Stimulated activated CD8-positive, alpha-beta memory T cell treated with anti-CD3 and anti-CD28 coated beads, Interleukin-4, amount 100 ng/mL, for 1 hour (primary cell): ENCODE measurements at places on chromosomes 6 and 20.

- DNase-seq: no peak
These were observed 5.9 kb downstream of the HSPA12B start for GRCh38 chr20:3738111-3739053.

DNA sequence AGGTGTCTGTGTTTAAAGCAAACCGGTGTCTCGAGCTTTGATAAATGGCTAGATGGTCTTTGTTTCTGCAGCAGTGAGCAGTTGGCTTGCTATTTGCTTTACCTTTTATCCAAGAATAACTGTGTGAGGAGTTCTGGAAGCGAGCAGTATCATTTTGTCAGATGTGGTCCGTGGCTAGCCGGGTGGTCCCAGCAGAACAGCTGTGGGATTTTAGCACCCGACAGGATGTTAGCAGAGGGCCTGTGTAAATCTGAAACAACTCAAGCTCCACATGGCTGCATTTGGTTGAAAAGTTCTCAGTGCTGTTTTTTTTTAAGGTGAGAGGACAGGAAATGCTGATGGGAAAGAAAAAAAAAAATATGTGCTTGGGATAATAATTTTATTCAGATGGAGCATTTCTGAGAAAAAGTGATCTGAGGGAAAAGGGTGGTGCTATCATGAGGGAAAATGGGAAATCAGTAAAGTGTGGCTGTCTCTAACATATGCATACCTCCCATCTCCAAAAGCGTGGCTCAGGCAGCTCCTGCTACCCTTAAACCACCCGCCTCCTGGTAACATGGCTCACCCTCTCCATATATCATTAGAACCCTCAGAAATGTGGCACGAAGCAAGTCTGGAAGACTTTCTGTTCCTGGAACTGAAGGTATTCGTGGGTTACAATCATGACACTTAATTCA lies 215.4 kb downstream of the TSHZ2 start:
- DNase-seq: no peak

DNA sequence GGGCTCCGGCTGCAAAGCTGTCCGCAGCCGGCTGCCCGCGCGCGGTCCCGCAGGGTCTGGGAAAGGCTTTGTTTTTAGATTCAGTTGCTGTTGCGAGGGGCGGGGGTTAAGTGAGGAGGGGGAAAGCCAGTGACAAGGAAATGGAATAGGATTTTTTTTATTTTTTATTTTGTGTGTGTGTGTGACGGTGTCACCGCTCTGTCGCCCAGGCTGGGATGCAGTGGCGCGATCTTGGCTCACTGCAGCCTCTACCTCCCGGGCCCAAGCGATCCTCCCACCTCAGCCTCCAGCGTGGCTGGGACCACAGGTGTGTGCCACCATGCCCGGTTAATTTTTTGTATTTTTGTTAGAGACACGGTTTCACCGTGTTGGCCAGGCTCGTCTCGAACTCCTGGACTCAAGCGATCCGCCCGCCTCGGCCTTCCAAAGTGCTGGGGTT lies 615 bp upstream of the UBE2J1 start:
- no peak for DNase-seq

- no peak for DNase-seq
These were observed 208.4 kb upstream of the CDH4 start for GRCh38 chr20:61043681-61044080.

DNA sequence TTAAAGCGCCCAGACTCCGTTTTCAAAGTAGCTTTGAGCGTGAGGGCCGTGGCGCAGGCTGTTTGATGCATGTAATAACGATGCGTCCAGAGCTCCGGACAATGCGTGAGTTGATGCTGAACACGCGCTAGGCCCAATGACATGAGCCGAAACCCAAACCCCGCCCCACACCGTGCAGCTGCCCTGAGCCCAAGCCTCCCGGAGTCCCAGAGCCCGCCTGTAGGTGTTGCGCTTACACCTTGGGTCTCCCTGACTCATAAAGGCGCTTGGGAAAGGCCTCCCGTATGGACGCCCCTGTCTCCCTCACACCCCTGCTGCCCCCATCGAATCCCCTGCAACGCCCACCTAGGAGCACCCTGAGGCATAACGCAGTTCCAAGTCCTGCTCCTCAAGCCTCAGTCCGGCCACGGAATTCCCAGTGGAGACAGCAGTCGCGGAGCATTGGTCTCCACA lies 87.6 kb downstream of the ERMARD start:
- DNase-seq: no peak
